Activated naive CD8-positive, alpha-beta T cell treated with anti-CD3 and anti-CD28 coated beads, Interleukin-2, amount 50 U/mL, for 24 hours (primary cell): ENCODE measurements at places on chromosomes 7 and 10.

DNA sequence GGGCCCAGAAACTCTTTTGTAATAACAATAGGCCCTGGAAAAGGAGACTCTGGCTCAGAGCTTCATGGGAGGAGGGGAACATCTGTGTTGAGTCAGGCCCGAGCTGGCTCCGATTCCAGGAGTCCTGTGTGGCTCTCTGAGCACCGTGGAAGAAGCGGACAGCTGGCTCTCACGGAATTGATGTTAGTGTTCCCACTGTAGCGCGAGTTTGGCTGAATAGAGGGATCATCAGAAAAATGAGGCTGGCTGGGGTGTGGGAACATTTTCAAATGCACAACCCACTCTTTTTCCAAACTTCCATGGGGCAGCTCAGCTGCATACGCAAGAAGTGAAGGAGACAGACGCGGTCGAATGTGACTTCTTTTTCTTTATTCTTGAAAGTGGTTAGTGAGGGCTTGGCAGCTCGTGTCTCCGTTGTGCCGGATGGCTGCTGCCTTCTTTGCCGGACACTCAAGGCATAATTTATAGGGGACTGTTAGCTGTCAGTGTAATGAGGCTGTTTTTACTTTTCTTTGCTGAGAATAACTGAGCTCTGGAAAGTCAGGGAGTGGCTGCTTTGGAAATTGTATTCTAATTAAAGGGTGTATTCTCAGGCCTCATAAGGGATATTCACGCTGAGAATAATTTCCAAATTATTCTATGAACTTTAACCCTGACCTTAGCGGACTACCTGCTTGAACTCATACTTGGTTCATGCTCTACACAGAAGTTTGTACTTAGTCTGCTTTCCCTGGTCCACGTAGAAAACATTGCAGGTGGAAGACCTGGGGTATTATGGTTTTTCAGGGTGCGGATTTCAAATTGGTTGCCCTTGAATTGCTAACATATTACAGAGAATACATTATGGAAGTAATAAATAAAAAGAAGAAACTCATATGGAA lies 23.1 kb downstream of the MDFIC start:
- DNase-seq = no peak
- H3K4me1 ChIP-seq = peaks cover 84% of the 10 kb centered on the region
- H3K4me3 ChIP-seq = no peak overlapping the region
- peaks cover 73% of the 10 kb centered on the region for H3K36me3 ChIP-seq
- H3K27ac ChIP-seq = peak overlapping the region; percentile 47

DNA sequence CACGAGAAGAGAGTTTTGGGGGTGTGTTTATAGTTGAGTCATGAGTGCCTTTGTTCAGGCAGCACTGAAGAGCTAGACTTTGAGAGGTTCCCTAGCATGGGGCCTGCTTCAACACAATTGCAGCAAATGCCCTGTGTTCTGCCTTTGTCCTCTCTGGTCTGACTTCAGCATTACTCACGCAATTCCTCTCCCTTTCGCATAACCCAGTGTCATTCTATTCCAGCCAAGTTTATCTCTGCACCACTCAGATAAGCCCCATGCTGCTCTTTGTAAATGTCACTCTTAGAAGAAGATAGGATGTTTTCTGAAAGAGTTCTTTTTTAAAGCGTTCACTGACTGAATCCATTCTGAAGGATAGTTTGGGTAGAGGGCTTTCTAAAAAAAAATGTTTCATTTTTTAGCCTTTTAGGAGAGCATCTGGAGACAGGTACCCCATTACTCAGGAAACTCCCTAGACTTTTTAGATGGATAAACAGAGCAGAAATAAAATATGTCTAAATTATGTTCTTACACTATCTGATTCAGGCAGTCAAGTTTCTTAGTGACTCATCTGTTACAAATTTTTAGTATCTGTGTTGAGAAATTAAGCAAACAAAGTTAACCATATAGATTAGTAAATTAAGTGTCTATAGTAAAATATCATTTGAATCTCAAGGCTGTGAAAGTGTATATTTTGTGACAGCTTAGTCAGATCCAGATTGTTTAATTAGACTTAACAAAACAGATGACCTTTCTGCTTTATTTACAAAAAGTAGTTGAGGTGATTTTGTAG lies 318.5 kb downstream of the GPR158 start:
- H3K4me1 ChIP-seq = no peaks in the 10 kb centered on the region
- no peak overlapping the region for H3K4me3 ChIP-seq
- no peaks in the 10 kb centered on the region for H3K36me3 ChIP-seq
- no peaks in the 10 kb centered on the region for H3K27me3 ChIP-seq

- H3K36me3 ChIP-seq = peaks cover 3% of the 10 kb centered on the region
- H3K4me3 ChIP-seq = no peak overlapping the region
- no peak overlapping the region for H3K27ac ChIP-seq
- no peak for DNase-seq
- peaks cover 38% of the 10 kb centered on the region for H3K4me1 ChIP-seq
Observed at GRCh38 chr10:30029872-30030256, 29.5 kb downstream of the JCAD start.

GRCh38 chr10:31090894-31091607 lies 59.4 kb upstream of the ZNF438 start:
- H3K4me3 ChIP-seq = no peak overlapping the region
- H3K4me1 ChIP-seq = peaks cover 24% of the 10 kb centered on the region
- no peak for DNase-seq
- no peaks in the 10 kb centered on the region for H3K27me3 ChIP-seq

DNA sequence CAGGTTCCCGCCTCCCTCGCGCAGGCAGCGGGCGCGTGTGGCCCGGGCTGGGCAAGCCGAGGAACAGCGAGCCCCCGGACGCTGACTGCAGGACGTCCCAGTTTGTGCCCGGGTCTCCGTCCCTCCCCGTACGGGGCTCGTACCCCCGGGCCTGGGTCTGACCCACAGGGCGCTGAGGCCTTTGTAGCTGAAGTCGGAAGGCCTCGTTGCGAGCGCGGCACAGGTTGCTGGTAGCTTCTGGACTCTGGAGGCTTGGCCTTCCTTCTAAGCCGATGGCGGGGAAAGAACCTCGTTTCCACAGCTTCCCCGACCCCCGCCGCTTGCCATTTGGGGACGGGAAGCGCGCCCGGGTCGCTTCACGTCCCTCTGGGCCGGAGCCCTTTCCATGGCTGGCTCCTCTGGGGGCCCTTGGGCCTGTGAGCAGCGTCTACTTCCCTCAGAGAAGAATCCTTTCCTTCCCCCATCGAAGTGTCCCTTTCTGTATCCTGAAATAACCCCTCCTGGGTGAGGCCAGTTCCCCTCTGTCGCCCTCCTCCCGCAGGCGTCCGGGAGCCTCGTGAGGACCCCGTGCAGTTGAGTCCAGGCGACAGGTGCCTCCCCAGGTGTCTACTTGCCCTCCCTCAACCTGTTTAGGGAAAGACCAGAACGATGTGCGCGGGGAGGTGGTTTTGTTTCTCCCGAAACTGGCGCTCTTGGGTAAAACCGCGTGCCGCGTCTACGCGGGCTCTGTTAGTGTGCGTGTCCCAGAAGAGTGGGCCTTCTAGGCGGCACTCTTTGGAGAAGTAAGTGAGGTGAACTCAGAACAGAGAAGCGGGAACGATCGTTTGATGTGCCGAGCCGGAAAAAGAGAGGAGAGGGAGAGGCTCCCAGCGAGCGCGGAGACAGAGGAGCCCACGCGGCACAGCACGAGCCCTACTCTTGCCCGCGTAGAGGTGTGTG lies 9.3 kb downstream of the EVX1 start:
- peaks cover 76% of the 10 kb centered on the region for H3K27me3 ChIP-seq
- DNase-seq = no peak
- H3K4me3 ChIP-seq = no peak overlapping the region
- no peaks in the 10 kb centered on the region for H3K36me3 ChIP-seq

DNA sequence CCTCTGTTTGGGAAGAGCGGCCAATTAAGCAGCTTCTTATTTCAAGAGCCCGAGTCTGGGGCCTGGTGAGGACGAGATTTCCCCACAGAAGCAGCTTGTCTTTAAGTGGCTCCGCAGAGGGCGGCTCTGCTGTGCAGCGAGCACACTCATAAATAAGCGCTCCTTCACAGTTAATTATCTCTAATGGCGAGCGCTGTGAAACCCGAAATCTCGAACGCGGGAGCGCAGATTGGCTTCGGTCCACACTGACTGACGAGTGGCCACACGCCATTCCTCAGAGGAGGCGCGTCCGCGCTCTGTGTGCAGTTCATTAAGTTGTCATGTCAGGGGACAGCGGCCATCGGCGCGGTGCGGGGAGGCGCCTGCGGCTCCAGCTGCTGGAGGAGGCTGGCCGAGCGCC lies 560.9 kb downstream of the DNAJB6 start:
- no peak overlapping the region for H3K4me3 ChIP-seq
- no peaks in the 10 kb centered on the region for H3K27me3 ChIP-seq
- H3K27ac ChIP-seq = no peak overlapping the region
- no peaks in the 10 kb centered on the region for H3K36me3 ChIP-seq
- DNase-seq = no peak
- H3K4me1 ChIP-seq = no peaks in the 10 kb centered on the region

- H3K27ac ChIP-seq = peak overlapping the region; percentile 93
- H3K4me1 ChIP-seq = peaks cover 50% of the 10 kb centered on the region
- H3K4me3 ChIP-seq = peak overlapping the region; percentile 99
- H3K36me3 ChIP-seq = peaks cover 82% of the 10 kb centered on the region
- peak; percentile 66 for DNase-seq
Observed at GRCh38 chr7:26202019-26202990, 760 bp downstream of the CBX3 start.

DNA sequence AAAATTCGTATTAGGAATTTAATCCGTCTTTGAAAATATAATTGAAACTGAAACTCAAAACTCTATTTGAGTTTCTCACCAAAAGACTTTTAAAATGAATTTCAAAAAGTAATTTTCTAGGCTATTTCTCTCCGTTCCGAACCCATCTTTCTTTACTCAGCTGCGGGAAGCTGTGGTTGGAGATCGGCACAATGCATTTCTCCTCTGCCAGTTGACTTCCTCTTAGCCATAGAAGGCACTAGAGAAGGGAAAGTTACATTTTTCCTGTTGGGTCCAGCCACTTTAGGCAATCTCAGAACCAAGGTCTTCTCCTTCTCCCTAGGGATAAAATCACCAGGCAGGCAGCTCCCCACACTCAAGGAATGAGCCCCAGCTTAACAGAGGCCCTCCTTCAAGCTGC lies 133.6 kb upstream of the COL1A2 start:
- peaks cover 14% of the 10 kb centered on the region for H3K27me3 ChIP-seq
- H3K4me3 ChIP-seq = no peak overlapping the region
- no peak for DNase-seq
- H3K36me3 ChIP-seq = no peaks in the 10 kb centered on the region

GRCh38 chr7:32221736-32222135 lies 151.5 kb upstream of the PDE1C start:
- no peak for DNase-seq
- no peak overlapping the region for H3K4me3 ChIP-seq
- no peaks in the 10 kb centered on the region for H3K4me1 ChIP-seq

DNA sequence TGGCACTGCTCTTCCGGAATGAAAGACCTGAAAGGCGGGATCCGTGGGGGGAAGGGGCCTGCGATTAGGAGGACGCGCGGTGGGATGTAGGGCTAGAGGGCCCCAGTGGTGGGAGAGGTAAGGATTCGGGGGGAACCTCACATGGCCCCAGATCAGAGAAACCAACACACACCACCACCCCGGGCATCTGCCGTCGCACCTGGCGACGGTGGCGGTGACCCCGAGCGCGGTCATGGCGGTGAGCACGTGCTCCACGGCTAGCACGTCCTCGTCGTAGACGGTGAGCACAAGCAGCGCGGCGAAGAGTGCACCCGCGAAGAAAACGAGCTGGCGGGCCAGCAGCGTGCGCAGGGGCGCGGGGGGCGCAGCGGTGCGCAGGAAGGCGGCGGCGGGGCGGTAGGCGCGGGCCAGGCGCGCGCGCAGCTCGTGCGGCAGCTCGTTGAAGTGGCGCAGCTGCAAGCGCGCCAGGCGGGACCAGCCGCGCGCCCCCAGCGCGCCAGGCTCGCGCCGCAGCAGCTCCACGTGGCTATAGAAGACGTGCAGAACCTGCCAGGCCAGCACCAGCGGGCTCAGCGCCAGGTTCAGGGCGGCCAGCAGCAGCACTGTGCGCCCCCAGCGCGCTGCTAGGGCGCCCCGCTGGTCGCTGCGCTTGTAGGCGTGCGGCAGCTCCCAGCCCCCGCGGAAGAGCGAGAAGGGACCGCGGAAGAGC lies 5.7 kb downstream of the ATG9B start:
- peaks cover 50% of the 10 kb centered on the region for H3K4me1 ChIP-seq
- peaks cover 27% of the 10 kb centered on the region for H3K27me3 ChIP-seq
- DNase-seq = no peak
- peak overlapping the region; percentile 83 for H3K27ac ChIP-seq
- H3K4me3 ChIP-seq = peak overlapping the region; percentile 78

DNA sequence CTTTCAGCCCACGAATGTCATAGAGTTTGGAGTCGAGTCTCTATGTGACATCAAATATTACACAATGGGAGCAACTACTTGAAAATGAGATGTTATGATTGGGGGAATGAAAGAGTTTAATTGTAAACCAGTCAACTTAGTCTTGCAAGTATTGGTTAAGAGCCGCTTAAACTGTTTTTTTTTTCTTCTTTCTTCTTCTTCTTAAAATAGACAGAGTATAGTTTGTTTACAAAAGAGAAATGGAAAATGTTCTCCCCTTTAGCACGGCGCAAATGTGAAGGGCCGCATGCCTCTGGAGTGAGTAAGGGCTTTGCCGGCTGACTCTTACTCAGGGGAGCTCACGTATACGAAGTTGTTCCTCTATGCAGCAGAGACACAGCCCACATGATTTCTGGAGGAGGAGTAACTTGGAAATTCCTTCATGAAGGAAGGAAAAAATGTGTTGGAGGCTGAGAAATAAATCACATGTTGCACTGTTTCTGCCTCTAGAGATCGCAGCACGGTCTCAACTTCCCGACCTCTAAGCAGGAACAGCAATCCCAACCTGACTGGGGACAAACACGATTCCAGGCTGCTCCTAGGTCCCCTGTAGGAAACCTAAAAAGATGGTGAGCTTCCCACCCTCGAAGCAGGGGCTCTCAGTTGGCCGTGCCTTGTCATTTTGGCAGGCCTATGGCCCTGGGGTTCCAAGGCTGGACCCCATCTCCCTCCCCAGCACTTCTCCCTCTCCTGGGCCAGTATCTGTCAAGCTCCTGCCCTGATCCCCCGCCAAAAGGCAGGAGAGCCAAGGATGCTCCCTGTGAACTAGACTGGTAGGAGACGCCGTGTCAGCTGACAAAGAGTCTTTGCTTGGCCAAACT lies 44.8 kb downstream of the MYOF start:
- H3K27me3 ChIP-seq = no peaks in the 10 kb centered on the region
- H3K4me3 ChIP-seq = no peak overlapping the region
- H3K36me3 ChIP-seq = peaks cover 3% of the 10 kb centered on the region
- H3K27ac ChIP-seq = no peak overlapping the region
- H3K4me1 ChIP-seq = no peaks in the 10 kb centered on the region

DNA sequence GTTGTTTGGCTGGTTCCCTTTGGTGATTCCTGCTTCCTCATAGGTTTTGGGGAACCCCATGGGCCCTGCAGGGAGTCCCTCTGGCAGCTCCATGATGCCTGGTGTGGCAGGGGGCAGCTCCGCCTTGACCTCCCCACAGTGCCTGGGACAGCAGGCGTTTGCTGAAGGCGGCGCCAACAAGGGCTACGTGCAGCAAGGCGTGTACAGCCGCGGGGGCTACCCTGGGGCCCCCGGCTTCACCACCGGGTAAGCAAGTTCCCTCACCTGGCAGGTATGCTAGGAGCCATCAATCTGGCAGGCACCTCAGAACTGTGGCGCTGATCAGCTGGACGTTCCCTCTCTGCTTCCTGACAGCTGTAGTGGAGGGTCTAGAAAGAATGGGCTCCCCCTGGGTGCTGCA lies 8.3 kb downstream of the ZMIZ2 start:
- no peak overlapping the region for H3K27ac ChIP-seq
- no peak overlapping the region for H3K4me3 ChIP-seq
- peaks cover 18% of the 10 kb centered on the region for H3K4me1 ChIP-seq
- no peak for DNase-seq
- H3K36me3 ChIP-seq = peaks cover 8% of the 10 kb centered on the region
- no peaks in the 10 kb centered on the region for H3K27me3 ChIP-seq
